ENCODE measurements at places on chromosomes 7 and 10.

- DNase-seq, result peak; percentile 75
These were observed 597 bp downstream of the APBB1IP start for GRCh38 chr10:26438534-26439341.

DNA sequence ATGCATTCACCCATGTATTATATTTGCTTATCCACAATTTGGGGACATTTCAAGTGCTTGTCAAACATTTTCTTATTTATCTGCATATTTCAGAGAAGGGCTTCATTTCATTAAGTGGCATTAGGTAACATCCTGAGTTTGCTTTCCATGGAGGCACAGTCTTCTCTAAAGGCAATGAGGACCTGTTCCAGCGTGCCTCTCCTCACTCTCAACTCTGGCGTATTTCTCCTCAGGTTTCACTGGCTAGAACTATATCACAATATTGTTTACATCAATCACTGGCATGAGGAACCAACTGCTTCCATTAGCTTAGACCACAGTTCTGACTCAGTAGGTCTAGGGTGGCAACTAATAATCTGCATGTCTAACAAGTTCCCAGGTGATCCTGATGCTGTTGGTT lies 177.2 kb downstream of the TAX1BP1 start:
- DNase-seq, result no peak

GRCh38 chr7:32062150-32062549 lies 8.1 kb downstream of the PDE1C start:
- no peak for DNase-seq

- no peak for DNase-seq
These were observed 8.3 kb upstream of the BCL7B start for GRCh38 chr7:73565675-73566340.

GRCh38 chr10:87538092-87539015 lies 33.7 kb downstream of the MINPP1 start:
- no peak for DNase-seq

GRCh38 chr10:90276894-90277475 lies 575.6 kb downstream of the KIF20B start:
- DNase-seq, result no peak

DNA sequence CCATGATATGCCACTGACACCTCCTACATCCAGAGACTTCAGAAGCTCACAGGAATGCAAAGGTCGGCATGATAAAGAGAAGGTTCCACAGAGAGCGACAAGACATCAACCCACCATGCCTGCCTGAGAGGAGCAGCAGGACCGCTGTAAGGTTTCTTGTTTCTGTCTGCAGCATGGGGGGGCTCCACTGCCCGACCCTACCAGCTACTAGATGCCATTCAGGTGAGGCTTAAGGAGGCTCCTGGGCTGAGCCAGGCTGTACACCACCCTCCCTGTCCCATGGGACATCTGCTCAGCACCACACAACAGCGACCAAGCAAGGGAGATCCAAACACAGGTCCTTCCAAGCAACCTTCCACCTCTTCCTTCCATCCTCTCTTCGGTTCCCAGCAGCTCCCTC lies 234.6 kb downstream of the TNS3 start:
- no peak for DNase-seq

DNA sequence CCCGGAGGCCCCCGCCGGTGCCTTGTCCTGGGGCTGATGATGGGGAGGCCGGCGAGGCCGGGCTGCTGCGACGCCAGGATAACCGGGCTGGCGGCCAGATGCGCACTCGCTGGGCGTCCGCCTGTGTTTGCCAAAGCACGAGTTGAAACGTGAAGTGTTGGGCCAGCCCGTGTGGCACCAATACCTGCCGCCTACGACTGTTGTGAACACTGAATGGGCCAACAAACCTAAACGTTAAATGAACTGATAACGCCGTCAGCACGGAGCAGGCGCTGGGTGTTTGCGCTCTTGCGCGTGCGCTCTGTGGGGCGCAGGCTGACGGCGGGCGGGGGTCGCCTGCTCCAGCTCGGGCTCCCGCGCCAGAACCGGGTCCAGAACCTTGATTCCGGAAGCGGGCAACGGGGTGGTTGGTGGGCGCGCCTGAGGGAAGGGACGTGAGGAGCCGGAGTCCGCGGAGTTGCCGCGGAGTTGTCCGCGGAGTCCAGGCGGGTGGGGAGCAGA lies 658 bp downstream of the CYP2E1 start:
- DNase-seq, result no peak

Measured in stimulated activated CD4-positive, alpha-beta T cell treated with anti-CD3 and anti-CD28 coated beads, TNF-alpha, amount 100 ng/mL, for 24 hours (primary cell).